ENCODE measurements at places on chromosomes 4 and X.

- DNase-seq = no peak
Measured at GRCh38 chr4:10353110-10353509, 104.1 kb downstream of the ZNF518B start.

DNA sequence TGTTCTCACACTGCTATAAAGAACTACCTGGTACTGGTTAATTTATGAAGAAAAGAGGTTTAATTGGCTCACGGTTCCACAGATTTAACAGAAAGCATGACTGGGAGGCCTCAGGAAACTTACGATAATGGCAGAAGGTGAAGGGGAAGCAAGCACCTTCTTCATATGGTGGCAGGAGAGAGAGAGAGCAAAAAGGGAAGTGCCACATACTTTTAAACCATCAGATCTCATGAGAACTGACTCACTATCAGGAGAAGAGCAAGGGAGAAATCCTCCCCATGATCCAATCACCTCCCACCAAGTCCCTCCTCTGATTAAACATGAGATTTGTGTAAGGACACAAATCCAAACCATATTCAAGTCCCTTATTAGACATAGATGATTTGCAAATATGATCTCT lies 12.3 kb upstream of the RAP2C start:
- DNase-seq = no peak

- no peak for DNase-seq
Measured at GRCh38 chr4:130659320-130659719, 1563.4 kb downstream of the C4orf33 start.

GRCh38 chrX:40145923-40146261 lies 48.1 kb upstream of the BCOR start:
- no peak for DNase-seq

DNA sequence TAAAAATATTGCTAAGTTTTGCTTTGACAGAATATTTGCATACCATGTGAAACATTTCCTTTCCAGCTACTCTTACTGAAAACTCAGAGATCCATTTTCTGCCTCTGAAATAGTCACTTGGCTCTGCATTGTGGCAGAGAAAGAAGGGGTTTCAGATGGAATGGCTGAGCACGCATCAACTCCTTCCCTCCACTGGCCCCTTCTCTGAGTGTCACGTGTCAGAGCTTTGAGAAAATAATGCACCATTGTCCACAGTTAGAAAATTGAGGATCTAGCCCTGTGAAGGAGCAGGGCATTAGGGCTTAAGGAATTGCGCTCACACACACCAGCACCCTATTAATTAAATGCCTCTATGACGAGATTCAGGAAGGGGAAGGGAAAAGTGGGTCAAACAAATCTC lies 78.8 kb upstream of the FAT4 start:
- no peak for DNase-seq
